ENCODE measurements at places on chromosomes 11 and 22. TPM values are rescaled to one million over a fixed set of nuclear protein-coding genes. Genes with fewer than 3 reads are reported as not detected.

Gene DGKZ
- polyA plus RNA-seq, result 262 TPM

Gene ALDH3B1
- 0.47 TPM for polyA plus RNA-seq

Gene IFITM1
- 1,464 TPM for polyA plus RNA-seq

Gene ACR
- polyA plus RNA-seq, result not detected

Gene SERGEF
- 19.2 TPM for polyA plus RNA-seq

Gene ABCG4
- polyA plus RNA-seq, result 1.8 TPM

Gene ZNF280B
- polyA plus RNA-seq, result 2.5 TPM

Measured in H1 (cell line).